ENCODE measurements at places on chromosomes 5 and 9.

DNA sequence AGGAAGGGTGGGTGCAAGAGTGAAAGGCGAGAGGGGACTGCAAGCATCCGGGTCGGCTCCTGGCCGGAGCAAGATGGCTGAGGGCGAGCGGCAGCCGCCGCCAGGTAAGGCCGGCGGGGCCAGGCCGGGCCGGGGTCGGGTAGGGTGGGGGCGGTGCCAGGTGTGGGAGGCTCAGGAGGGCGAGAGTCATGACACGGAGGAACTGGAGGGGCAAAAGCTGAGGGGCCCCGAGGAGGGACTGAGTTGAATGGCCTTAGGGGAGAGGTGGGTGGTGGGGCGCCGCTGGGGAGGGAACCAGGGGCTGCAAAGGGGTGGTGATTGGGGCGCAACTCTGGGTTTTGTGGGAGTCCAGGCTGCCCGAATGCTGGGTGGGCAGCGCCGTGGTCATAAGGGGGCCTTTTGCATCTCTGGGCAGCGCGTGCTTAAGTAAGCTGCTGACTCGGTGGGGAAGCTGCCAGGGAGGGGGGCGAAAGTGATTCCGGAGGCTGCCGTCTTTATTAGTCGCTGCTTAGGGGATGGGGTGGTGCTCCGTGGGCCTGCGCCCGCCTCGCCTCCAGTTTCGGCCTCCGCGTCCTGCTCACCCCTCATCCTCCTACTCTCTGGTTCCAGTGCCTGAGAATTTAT lies 425 bp downstream of the PTPA start:
- peak; percentile 45 for DNase-seq

DNA sequence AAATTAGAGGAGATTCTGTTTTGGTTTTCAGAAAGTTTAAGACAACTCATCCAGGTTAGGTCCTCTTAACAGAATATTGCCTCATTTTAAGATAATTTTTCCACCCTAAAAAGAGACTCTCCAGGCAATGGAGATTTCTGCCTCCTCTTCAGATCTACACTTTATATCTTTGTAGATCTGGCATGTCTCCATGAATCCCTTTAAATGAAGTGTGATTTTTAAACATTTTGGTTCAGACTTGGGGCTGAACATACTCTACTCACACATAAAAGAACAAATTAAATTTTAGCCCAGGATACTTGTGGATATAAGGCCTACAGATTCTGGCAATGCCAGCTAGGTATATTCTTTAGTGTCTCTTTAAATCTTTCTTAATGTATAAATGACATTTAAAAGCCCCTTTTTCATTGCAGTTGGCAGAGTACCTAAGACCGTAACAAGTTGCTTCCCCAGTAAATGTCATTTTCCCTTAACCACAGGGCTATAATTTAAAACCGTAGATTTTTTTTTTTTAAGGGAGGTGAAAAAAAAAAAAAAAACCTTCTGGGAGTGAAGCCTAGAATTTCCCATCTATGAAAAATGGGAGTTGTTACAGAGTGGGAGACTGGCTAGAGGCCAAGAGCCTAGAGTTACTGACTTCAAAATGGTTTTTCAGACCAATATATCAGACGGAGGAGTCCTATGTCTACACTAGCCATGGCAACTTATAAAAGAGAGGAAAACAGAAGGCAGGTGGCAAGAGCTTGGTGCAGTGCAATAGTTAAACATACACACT lies 207.8 kb upstream of the TARS1 start:
- no peak for DNase-seq

DNA sequence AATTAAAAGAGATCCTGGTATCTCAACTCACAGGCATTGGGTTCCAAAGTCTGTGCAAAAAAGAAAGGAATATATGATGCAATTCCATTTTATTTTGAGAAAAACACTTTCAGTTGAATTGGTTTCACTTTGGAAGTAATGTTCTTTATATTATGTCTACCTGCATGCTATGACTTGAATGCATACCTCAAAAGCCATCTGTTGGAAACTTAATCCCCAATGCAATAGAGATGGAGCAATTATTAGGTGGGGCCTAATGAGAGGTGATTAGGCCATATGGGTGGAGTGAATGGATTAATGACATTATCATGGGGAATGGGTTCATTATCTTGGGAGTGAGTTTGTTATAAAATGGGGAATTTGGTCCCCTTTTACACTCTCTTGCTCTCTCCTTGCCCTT lies 293.3 kb downstream of the CSNK1G3 start:
- no peak for DNase-seq

DNA sequence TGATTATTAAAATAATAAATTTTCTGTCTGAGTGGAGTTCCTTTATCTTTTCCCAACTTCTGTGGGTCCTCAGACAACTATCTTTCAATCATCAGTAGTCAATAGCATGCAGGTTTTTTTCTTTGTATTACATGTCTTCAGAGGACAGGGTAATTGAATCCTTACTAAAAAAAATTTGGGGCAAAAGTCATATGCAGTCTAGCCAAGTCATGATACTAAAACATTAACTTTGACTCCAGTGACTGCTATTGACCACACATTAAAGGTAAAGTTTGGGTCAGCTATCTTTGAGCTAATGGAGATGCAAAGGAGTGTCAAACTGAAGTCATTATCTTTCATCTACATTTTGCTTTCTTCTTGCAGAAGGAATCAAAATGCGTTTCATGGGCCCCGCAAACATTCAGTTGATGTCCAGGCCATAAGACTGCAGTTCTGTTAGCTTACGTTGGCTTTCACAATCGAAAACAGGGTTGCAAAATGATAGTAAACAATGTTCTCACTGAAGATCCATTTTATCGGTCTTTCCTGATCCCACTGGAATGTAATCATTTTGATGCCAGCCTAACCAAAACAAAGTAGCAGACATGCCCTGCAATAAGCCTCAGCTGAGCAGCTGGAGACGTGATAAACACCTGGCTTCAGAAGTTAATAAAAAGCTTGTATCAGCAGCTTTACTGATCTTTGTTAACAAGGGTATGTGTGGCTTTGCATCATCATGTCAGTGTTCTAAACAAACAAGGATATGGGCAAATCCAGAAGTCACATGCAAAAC lies 186.1 kb upstream of the PRLR start:
- no peak for DNase-seq

DNA sequence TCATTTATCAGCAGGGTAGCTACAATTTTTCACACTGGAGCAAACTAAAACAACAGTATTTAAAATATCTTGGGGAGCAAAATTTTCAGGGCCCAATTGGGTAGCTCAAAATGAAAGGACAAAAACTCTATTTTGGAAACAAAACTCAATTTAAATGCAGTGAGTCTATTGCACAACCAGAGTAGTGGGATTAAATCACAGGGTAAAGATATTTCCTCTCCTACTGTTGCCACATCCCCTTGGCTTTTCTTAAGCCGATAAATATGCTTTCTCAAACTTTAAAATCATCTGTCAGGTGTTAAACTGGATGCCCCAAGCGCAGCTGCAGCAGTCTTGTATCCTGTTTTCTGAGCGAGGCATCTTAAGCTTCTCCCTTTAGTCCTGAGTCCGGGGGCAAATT lies 1474.3 kb upstream of the CDH9 start:
- no peak for DNase-seq

DNA sequence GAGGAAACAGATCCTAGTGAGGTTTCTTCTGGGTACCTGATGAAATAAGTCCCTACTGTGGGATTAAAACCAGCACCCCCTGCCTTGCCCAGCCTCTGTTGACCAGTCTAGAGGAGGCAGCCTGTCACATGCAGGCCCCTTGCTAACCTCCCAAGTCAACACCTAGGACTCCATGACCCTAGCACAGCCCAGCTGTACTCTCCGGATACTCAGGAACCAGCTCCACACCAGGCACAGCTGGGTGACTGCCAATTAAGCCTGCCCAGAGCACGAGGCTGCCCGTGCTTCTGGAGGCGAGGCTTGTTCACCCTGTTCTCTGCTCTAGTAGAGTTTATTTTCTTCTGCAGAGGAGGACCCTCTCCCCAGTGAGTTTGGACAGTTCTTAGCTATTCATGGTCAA lies 92.5 kb downstream of the SNX24 start:
- peak; percentile 5 for DNase-seq

DNA sequence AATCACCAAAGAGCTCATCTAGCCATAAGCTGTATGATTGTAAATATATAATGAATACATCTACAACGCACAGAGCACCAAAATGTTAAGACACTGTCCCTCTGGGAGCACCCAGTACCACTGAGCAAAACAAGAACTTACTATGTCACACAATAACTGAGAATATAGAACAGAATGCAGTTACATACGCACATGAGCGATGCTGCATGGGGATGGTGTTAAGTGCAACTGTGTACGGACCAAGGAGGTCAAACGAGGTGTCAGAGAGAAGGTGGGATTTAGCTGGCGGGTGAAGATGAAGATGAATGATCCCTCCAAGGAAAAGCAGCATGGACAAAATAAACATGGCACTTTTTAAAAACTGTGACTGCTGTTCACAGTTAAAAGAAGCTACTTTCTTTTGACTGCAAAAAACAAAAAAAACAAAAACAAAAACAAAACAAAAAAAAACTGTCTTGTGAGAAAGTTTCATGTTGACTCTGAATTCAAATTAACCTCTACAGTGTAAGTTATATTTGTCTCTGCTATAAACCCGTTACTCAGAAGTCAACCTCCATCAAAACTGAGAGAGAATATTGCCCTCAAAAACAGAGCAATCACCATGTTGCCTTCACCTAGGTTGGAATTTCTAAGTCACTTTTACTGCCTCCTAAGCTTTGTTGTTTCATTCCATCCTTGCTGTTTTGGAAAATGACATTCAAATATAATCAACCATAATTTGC lies 169.6 kb upstream of the GNA14 start:
- DNase-seq: no peak

DNA sequence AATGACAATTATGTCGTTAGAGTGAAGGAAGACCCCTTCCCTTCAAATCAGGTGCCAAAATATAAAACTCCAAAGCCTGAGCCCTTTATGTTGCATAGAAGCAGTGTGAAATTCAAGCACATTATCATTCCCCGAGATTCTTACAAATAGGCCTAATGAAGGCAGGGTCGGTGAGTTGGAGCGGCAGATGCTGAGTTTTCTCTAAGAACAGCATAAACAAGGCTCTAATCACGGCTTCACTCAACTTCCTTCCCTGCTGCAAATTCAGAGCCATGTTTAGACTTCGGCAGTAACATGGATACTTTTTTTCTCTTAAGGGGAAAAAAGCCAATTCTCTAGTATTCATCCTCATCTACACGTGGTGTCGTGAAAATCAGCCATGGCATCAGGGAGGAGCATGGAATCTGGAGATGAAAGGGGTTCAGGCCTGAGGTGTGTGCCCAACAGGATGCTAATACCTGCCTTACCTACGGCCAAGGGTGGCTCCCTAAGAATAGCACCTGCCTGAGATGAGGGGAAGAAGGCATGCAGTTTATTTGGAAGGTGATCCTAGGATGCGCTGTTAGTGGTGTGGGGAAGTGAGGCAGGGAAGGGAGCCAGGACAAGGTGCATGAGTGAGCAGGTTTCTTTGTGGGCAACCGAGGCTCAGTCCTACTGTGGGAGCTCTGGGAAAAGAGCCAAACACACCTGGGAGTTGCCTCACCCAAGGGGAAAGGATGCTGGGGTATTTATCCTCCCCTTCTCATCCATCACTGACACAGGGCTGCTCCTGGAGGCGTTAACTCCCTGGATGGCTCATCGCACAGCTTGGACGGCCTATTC lies 146.8 kb upstream of the TBC1D2 start:
- no peak for DNase-seq

DNA sequence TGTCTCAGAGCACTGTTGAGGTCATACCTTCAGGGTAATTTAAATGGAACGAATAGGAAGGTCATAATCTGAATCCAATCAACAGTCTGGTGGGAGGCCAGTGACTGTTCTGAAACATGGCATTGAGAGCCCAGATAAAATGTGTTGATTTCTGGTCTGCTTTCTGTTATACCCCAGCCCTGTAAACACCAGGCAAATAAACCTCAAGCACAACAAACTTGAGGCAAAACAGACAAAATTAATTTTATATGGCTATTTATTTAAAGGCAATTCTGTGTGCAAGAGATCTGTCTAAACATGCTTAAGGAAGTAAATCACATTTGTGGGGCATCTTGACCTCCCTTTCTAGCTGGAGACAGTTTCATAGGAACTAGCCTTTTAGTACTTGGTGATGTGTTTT lies 140.9 kb upstream of the SPEF2 start:
- no peak for DNase-seq

All from nucleus accumbens (tissue), 56 donors.